Immature natural killer cell (primary cell): ENCODE measurements at places on chromosomes 5 and 9. TPM values are rescaled to one million over a fixed set of nuclear protein-coding genes. Genes with fewer than 3 reads are reported as not detected.

DNA sequence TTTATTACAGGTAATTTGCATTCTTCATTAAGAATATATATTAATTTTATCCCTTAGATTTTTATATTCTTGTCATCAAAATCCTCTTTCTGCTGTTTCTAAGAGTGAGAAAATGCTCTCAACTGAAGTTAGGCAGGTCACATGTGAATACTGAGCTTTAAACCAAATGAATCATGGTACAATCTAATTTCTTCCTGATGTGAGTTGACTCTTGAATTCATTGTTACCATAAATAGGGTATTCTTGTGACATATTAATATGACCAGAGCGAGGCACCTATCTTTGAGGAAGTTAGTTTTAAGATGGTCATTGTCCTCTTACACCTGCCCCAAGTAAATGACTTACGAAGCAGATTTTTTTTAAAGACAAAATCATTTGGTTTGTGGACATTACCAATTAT, 17.4 kb downstream of the C9orf85 start:
- no peaks in the 10 kb centered on the region for H3K27me3 ChIP-seq
- H3K36me3 ChIP-seq = peaks cover 3% of the 10 kb centered on the region
- no peak overlapping the region for H3K4me3 ChIP-seq

GRCh38 chr9:127418037-127418471, 6.1 kb upstream of the ZNF79 start:
- H3K36me3 ChIP-seq = no peaks in the 10 kb centered on the region
- no peak overlapping the region for H3K4me3 ChIP-seq
- peak; percentile 55 for DNase-seq
- no peaks in the 10 kb centered on the region for H3K27me3 ChIP-seq

GRCh38 chr9:112119225-112120029, 55.7 kb downstream of the SUSD1 start:
- H3K27ac ChIP-seq = no peak overlapping the region
- H3K4me3 ChIP-seq = no peak overlapping the region
- H3K27me3 ChIP-seq = no peaks in the 10 kb centered on the region
- peaks cover 24% of the 10 kb centered on the region for H3K36me3 ChIP-seq
- no peak for DNase-seq

DNA sequence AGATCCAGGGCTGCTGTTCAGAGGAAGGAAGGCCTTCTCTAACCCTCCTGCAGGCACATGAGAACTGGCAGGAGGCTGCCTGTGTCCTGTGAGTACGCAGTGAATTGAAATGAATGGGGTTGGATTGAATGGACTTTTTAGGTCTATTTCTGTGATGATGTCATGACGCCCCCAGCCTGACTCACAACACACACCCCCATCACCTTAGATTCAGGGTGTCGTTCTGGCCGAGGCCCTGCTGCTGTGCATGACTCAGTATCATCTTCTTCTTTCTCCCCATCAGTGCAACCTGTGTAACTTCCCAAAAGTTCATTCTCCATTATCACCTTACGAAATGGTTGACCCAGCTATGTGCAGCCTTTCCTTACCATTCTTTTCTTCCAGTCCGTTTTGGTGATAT, 5.4 kb downstream of the PCAT7 start:
- DNase-seq = no peak
- no peaks in the 10 kb centered on the region for H3K4me1 ChIP-seq
- H3K36me3 ChIP-seq = no peaks in the 10 kb centered on the region
- H3K4me3 ChIP-seq = no peak overlapping the region

GRCh38 chr9:114501796-114502682, 3.2 kb downstream of the WHRN start:
- DNase-seq = no peak
- H3K27ac ChIP-seq = no peak overlapping the region
- peaks cover 36% of the 10 kb centered on the region for H3K4me1 ChIP-seq
- H3K4me3 ChIP-seq = no peak overlapping the region
- H3K36me3 ChIP-seq = no peaks in the 10 kb centered on the region
- peaks cover 14% of the 10 kb centered on the region for H3K27me3 ChIP-seq

GRCh38 chr5:9646843-9647242, 16.7 kb upstream of the TAS2R1 start:
- H3K27ac ChIP-seq = no peak overlapping the region
- no peak for DNase-seq
- H3K4me1 ChIP-seq = no peaks in the 10 kb centered on the region
- H3K36me3 ChIP-seq = no peaks in the 10 kb centered on the region

DNA sequence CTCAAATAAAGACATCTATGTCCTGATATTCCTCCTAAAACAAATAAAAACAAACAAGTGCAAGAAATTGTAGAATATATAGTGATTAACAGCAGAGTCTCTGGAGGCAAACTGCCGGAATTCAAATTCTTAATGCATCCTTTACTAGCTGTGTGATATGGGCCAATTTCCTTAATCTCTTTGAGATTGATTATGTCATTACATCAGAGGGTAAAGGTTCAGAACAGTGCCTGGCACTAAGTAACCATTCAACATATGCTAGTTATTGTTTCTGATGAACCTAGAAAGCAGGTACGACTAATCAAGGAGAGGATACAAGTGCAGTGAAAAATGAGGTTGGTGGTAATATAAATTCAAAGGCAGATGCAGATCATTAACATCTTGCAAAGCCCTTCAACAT, 81.1 kb upstream of the ADAMTS19 start:
- no peaks in the 10 kb centered on the region for H3K27me3 ChIP-seq
- DNase-seq = no peak
- H3K36me3 ChIP-seq = no peaks in the 10 kb centered on the region
- no peak overlapping the region for H3K27ac ChIP-seq

DNA sequence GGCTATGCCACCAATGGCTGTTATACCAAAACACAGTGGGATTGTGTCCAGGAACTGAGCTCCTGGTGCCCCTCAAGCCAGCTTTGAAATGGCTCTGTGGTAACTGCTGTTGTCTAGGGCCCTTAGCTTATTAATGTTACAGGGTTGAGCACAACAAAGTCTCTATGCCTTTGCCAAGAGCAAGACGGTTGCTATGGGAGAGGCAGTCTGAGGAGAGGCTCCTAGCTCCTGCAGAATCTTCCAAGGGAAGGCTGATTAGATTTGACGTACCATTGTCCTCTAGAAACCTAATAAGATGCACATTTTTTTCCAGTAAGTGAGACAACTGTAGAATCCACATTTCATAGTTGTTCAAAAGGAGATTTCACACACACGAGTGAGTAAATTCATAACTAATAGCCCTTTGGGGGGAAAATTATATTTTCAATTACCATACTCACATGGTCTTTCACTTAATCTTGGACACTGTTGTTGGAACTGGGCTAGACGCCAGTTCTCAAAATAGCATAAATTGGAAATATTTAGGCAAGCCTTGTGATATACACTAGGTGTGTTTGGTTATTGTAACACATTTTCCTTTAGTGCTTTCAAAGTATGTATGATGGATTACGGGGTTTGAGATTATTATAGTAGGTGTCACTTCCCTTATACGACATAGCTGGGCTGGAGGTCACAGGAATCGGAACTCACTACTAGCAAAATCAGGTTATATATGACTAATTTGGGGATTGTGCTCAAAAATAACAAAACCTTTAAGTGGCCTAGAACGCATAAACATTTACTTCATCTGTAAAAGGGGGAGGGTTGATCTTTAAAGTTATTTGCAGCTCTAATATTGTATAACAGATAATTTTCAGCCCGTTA, 186.3 kb upstream of the EGFLAM start:
- no peaks in the 10 kb centered on the region for H3K36me3 ChIP-seq
- no peaks in the 10 kb centered on the region for H3K27me3 ChIP-seq

DNA sequence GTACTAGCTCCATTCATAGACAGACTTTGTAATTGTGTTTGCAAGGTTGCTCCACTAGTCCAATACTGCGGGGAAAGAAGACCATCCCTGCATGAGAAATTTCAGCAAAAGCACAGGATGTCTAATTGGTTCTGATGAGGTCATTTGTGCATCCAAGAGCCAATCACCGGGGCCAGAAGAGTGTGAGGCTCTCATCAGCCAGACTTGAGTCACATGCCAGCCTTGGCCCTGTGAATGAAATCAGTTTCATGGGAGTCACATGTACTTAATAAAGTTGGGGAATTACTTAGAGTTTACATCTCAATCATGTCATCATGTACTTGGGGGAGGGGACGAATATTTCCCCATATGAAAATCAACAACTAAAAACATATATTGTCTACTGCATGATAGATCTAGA, 1236.0 kb downstream of the MAT2B start:
- H3K27me3 ChIP-seq = peaks cover 3% of the 10 kb centered on the region
- DNase-seq = no peak
- H3K4me3 ChIP-seq = peak overlapping the region; percentile 27
- H3K4me1 ChIP-seq = peaks cover 22% of the 10 kb centered on the region
- no peak overlapping the region for H3K27ac ChIP-seq
- no peaks in the 10 kb centered on the region for H3K36me3 ChIP-seq

- H3K27ac ChIP-seq = no peak overlapping the region
- DNase-seq = no peak
- peaks cover 2% of the 10 kb centered on the region for H3K27me3 ChIP-seq
- H3K36me3 ChIP-seq = no peaks in the 10 kb centered on the region
- H3K4me3 ChIP-seq = no peak overlapping the region
- H3K4me1 ChIP-seq = no peaks in the 10 kb centered on the region
These were observed 112.6 kb downstream of the MACIR start for GRCh38 chr5:103371046-103371607.

GRCh38 chr5:39424736-39425637, at the start of gene DAB2:
DAB2 (minus strand) TSS chr5:39424980; CDS start chr5:39394320, 30,660 bp downstream.
- H3K27me3 ChIP-seq = peaks cover 7% of the 10 kb centered on the region
- DNase-seq = peak; percentile 67
- H3K4me3 ChIP-seq = peak within 1 kb of the TSS; percentile 97
- no peaks in the 10 kb centered on the region for H3K36me3 ChIP-seq
- H3K4me1 ChIP-seq = peaks cover 56% of the 10 kb centered on the region

GRCh38 chr9:131545786-131546335, 538 bp downstream of the PRRT1B start:
- H3K4me1 ChIP-seq = peaks cover 13% of the 10 kb centered on the region
- no peak overlapping the region for H3K4me3 ChIP-seq
- DNase-seq = no peak
- H3K27me3 ChIP-seq = peaks cover 19% of the 10 kb centered on the region
- H3K27ac ChIP-seq = no peak overlapping the region

DNA sequence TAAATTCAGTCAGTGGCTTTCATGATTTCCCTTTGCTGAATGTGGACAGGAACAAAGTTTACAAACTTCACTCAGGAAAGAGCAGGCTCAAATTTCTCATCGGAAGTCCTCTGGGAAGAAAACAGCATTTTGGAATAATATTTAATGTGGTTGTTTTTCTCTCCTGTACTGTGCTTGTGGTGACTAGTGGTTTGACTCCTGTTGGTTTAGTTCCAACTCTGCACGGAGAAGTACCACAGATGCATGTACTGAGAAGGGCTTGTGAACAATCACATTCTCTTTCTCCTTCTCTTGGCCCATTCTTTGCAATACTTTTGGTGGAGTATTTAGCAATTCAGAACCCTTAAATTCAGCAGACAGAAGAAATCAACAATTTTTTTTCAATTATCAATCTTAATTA, 13.3 kb downstream of the MPDZ start:
- no peaks in the 10 kb centered on the region for H3K4me1 ChIP-seq
- no peaks in the 10 kb centered on the region for H3K36me3 ChIP-seq
- no peaks in the 10 kb centered on the region for H3K27me3 ChIP-seq
- H3K4me3 ChIP-seq = no peak overlapping the region
- no peak overlapping the region for H3K27ac ChIP-seq

GRCh38 chr9:23754551-23754950, 71.5 kb downstream of the ELAVL2 start:
- DNase-seq = no peak
- no peak overlapping the region for H3K27ac ChIP-seq
- no peak overlapping the region for H3K4me3 ChIP-seq

GRCh38 chr5:172109749-172110148, 78.3 kb downstream of the STK10 start:
- peak overlapping the region; percentile 67 for H3K4me3 ChIP-seq
- peaks cover 20% of the 10 kb centered on the region for H3K27me3 ChIP-seq
- H3K27ac ChIP-seq = peak overlapping the region; percentile 98
- H3K36me3 ChIP-seq = peaks cover 10% of the 10 kb centered on the region

- H3K4me3 ChIP-seq = peak overlapping the region; percentile 93
- peaks cover 2% of the 10 kb centered on the region for H3K27me3 ChIP-seq
- no peaks in the 10 kb centered on the region for H3K36me3 ChIP-seq
- peaks cover 28% of the 10 kb centered on the region for H3K4me1 ChIP-seq
These were observed 620 bp upstream of the VPS13A start for GRCh38 chr9:77176686-77177142.

- H3K27me3 ChIP-seq = no peaks in the 10 kb centered on the region
- no peak overlapping the region for H3K27ac ChIP-seq
- H3K4me3 ChIP-seq = no peak overlapping the region
- DNase-seq = no peak
- H3K36me3 ChIP-seq = no peaks in the 10 kb centered on the region
These were observed 275.2 kb upstream of the CDH9 start for GRCh38 chr5:27313549-27313948.

DNA sequence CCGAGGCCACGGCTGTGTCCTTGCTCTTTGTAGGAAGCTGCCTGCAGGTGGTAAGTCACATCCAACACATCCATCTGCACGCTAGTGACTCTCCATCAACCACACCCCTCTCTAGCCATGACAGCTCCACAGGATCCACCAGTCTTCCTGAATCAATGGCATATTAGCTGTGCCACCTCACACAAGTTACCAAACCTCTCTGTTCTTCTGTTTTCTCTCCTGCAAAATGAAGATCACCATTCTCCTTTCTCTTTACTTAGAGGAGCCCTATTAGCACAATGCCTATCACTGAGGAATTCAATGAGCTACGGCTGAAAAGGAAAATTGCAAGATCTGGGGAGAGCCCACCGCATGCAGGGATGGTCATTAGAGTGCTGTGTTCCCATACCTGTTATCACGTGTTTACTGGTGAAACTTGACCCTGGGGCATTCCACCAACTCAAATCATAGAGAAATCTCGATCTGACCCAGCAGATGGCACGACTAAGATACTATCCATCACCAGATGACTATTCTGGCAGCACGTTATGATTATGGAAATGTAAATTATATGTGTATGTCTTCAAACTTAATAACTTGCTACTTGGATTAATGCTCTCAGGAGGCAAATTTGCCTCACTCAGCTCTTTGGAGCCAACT, 20.9 kb downstream of the WHRN start:
- peaks cover 4% of the 10 kb centered on the region for H3K27me3 ChIP-seq
- no peaks in the 10 kb centered on the region for H3K36me3 ChIP-seq
- H3K4me3 ChIP-seq = no peak overlapping the region
- no peak for DNase-seq
- H3K4me1 ChIP-seq = peaks cover 5% of the 10 kb centered on the region

DNA sequence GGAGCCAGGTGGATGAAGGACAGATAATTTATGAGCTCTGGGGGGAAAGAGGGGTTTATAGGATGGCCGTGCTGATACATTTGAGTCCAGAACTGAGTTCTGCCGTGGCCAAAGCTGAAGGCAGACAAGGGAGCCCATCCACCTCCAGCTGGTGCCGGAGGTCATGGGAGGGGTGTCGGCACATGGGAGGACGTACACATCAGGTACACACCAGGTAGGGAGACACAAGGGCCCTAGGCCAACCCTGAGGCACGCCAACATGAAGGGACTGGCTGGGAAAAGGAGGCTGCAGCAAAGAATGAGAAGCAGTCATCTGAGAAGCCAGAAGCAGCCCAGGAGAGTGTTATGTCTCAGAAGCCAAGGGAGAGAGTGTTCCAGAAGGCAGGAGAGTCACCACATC, 2.1 kb upstream of the GPRIN1 start:
- H3K4me3 ChIP-seq = no peak overlapping the region
- H3K27me3 ChIP-seq = peaks cover 28% of the 10 kb centered on the region
- no peak overlapping the region for H3K27ac ChIP-seq
- H3K4me1 ChIP-seq = peaks cover 10% of the 10 kb centered on the region
- no peaks in the 10 kb centered on the region for H3K36me3 ChIP-seq

The SNCAIP gene
- not detected for polyA plus RNA-seq

The LCN9 gene
- not detected for polyA plus RNA-seq

The OBP2B gene
- polyA plus RNA-seq = not detected

The EQTN gene
- not detected for polyA plus RNA-seq

The MARCHF3 gene
- 4.6 TPM for polyA plus RNA-seq

The GPBP1 gene
- polyA plus RNA-seq = 95.6 TPM

The ARHGEF39 gene
- polyA plus RNA-seq = 0.92 TPM

The PCDHB2 gene
- polyA plus RNA-seq = not detected

The BSPRY gene
- polyA plus RNA-seq = 1.9 TPM

The ZNF462 gene
- polyA plus RNA-seq = 0.94 TPM
